ENCODE measurements at places on chromosomes 11 and 22.

GRCh38 chr11:133832991-133833897 lies 12.1 kb downstream of the SPATA19 start:
- ATAC-seq = no peak

GRCh38 chr11:45243967-45244366 lies 42.2 kb downstream of the SYT13 start:
- ATAC-seq = no peak

GRCh38 chr11:24238771-24239645 lies 257.8 kb upstream of the LUZP2 start:
- ATAC-seq = peak; percentile 76

DNA sequence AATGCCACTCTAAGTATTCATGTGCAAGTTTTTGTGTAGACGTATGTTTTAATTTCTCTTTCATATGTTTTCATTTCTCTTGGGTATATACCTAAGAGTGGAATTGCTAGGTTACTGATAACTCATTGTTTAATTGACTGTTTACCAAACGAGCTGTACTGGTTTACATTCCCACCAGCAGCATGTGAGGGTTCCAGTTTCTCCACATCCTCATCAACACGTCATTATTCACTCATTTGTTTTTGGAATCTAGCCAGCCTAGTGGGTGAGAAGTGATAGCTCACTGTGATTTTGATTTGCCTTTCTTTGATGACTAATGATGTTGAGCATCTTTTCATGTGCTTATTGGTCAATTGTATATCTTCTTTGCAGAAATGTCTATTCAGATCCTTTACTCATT lies 4.0 kb downstream of the ANKRD13D start:
- no peak for ATAC-seq

DNA sequence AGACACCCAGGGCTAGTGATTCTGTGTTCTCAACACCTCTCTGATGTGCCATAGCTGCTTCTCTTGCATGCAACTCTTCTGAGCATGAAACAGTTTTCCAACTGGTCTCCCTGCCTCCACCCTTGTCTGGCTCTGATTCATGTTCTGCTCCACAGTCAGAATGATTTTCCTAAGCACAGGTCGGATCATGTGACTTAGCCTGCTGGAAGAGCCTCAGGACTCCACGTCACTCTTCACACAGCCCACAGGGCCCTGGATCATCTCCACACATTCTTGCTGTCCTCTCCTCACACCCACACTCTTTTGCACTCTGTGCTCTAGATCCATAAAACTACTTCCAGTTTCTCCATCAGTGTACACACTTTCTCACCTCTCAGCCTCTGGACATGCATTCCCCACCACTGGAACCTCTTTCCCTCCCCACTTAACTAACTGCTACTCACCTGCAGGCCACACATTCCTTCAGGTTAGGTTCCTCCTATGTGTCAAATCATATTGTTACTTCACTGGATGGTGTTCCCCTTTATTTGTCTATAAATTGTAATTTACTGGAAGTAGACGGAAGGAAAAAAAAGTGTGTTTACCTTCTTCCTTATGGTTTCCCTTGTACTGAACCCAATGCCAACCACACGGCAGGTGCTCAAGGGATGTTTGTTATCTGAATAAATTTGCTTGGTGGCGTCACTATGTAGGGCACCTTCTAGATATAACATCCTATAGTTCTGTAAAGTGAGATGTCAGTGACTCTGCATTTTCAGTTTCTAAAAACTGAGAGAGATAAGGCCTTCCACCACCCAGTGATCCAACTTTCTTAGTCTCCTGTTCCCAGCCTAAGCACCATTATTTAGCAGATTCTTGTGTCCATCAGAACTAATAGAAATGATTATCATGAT lies 133.7 kb downstream of the ETS1 start:
- ATAC-seq = peak; percentile 90

DNA sequence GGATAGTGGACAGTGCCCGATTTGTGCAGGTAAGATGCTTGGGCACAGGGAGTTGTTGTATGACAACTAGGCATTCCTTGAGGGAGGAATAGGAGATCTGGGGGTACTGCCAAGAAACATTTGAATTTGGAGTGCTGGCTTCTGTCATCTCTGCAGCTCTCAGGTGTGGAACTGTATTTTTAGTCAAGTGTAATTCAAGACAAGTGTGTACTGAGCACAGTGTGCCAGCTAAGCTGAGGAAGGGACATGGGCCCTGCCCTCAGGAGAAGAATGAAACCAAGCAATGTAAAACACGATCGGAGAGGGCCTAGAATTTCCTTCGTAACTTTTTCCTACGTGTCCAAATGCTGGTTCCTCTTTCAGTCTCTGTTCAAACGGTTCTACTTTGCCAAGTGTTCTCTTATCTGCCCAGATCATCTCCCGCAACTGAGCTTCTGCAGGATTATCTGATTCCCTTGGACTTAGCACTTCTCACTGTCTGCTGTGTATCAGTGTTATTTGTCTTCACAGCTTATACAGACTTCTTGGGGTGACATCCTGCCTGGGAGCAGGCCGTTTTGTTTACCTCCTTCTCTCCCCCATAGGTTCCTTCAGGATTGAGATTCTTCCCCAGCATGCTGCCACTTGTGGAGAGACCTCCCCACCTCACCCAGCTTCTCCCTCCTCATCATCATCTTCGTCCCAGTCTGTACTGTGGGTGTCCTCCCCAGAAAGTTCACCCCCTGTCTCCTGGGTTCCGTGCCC lies 27.6 kb downstream of the ART5 start:
- ATAC-seq = no peak

GRCh38 chr11:97487387-97487786 lies 1097.6 kb downstream of the JRKL start:
- ATAC-seq = no peak

GRCh38 chr11:70625582-70626518 lies 227.5 kb downstream of the CTTN start:
- ATAC-seq = peak; percentile 78

DNA sequence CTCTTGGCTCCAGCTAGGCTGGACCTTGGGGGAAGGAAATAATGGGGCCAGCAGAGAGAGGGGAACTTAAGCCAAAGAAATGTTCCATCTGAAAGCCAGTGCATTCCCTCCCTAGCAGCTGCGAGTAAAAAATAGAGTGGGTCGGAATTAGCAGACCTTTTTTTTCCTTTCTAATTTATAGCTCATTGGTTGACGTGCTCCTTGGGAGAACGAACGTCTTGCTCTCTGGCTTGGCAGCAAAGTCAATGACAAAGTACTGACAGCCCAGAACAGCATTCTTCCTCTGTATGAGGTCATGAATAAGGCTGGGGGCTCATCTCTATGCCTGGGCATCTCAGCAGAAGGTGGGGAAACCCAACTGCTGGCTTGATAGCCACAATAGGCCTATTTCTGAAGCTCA lies 65.0 kb downstream of the SEZ6L start:
- ATAC-seq = peak; percentile 77

DNA sequence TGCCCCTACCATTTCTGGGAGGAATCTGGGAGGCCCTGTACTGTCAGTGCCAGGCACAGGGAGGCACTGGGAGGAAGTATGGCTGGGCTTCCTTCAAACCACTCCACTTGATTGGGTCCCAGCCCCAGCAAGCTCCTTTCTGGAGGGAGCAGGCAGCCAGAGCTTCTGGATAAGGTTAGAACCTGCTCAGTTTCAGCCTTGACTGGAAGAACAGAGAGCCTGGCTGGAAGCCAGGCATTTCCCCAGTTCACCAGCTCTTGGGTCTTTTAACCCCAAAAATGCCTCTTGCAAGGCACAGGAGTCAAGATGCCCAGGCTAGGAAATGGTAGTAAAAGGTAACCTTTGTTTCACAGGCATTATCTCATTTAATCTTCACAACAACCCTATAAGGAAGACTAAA lies 9.0 kb upstream of the KCTD14 start:
- ATAC-seq = no peak

- ATAC-seq = peak; percentile 69
These were observed 286.5 kb upstream of the MTNR1B start for GRCh38 chr11:92682952-92683351.

GRCh38 chr11:74520927-74521665 lies 27.6 kb upstream of the LIPT2 start:
- ATAC-seq = no peak

DNA sequence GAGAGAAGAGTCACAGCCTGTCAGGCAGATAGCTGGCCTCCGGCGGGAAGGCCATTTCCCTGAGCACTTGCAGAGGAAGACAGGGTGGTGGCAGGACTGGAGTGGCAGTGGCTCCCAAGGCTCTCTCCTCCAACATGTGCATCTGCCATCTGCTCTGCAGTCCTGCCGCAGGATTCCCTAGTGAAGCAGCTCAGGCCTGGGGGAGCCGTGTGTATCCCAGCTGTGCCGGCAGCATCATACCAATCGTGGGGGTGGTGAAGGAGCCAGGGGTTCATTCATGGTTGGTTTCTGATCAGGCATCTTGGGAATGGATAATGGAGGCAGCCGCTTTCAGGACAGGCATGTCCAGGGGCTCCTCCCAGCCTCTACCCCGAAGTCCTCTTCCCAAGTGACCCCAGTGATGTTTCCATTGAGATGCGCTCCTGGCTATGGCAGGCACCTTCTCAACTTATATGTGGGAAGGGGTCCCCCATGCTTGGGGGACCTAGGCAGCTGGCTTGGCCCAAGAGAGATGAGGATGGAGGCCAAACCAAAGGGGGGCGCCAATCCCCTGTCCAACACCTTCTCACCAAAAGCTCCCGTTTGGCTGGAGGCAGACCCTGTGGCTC lies 6.1 kb downstream of the TAGLN start:
- ATAC-seq = no peak

GRCh38 chr11:65817312-65817834 lies 16.4 kb upstream of the SNX32 start:
- no peak for ATAC-seq

DNA sequence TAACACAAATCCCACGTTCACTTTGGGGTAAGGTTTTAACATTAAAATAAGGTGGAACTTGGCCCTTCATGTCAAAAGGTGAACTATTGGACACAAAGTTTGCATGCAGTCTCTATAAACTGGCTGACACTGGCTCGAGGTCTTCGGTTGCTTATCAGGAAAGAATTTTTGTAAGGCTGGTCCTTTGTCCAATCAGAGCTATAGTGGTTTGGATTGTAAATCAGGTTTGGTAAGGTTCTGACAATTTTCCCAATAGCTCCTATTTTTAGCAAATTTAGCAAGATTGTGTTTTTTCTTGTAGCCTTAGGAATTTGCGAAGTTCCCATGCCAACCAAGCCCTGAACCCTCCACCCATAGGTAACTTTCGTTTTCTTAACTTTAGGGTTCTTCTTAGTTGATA lies 17.6 kb upstream of the MED17 start:
- no peak for ATAC-seq

- no peak for ATAC-seq
These were observed 32.4 kb downstream of the CREB3L1 start for GRCh38 chr11:46309814-46310259.

DNA sequence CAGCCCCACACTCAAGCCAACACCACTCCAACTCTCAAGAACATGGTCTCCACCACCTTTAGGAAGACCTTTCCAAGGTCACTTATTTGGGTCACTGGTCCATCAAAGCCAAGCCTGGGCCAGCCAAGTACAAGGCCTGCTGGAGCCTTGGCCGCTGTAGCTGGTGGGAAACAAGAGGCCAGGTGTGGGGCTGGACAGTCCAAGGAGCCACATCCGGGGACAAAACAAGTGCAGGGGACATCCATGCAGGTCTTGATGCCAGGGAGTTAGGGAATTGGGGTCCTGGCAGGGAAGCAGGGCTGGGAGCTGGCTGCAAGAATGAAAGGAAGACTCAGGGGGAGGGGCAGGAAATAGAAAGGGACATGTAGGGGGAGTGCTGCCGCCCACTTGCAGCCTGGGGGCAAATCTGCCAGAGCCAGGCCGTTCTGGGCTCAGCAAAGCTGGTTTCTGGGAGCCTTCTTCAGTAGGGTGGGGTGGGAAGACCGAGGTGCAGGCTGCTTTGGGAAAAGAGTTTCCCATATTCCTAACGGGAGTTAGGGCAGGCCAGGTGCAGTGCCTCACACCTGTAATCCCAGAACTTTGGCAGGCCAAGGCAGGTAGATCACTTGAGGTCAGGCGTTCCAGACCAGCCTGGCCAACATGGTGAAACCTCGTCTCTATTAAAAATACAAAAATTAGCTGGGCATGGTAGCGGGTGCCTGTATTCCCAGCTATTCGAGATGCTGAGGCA lies 69.5 kb upstream of the ATXN10 start:
- no peak for ATAC-seq

GRCh38 chr11:95054356-95054755 lies 5.1 kb downstream of the KDM4F start:
- ATAC-seq = no peak

DNA sequence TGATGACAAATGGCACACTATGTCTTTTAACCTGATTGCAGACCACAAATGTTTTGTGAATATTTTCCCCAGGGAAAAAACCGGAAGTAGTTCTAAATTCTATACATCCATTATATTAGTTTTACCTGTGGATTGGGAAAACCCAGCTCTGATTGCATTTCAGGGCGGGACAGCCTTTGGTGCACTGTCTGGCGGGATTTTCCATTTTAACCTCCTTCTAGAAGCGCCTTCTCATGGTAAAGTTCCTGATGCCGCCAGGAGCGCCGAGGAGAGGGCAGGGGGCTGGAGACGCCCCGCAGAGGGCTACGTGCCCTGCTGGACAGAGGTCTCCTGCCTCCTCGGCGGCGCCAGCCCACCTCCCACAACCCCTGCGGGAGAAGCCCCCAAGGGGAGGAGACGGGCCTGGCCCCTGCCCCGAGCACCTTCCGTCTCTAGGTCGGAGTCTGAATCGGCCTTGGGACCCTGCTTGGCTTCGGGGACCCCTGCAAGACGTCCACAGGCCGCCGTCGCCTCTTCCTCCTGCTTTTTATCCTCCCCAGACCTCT lies 1.2 kb upstream of the P2RX6 start:
- peak; percentile 13 for ATAC-seq

- no peak for ATAC-seq
These were observed 16.4 kb upstream of the TESMIN start for GRCh38 chr11:68767672-68768071.

- no peak for ATAC-seq
These were observed 31.2 kb upstream of the ATXN10 start for GRCh38 chr22:45640291-45640940.

DNA sequence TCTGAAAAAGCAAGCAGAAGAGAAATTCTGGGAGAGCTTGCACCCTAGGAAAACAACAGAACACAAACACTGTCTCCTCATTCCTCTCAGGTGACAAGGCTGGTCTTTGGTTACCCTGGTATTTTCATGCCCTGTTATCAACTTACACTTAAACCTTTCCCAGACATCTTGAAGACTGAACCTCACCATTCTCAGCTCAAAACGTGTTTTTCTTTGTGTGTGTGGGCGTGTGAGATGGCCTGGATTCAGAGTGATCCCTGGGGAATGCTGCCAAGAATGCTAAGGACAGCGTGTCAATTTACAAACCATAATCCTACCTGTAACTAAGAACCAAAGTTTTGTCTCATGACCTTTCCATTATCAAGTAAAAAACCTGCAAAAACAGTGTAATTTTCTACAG lies 33.3 kb downstream of the ELF5 start:
- no peak for ATAC-seq

- ATAC-seq = peak; percentile 47
These were observed 6.0 kb upstream of the CCDC188 start for GRCh38 chr22:20156611-20157429.

- ATAC-seq = no peak
These were observed 20.8 kb upstream of the LINC01488 start for GRCh38 chr11:69460540-69461257.

DNA sequence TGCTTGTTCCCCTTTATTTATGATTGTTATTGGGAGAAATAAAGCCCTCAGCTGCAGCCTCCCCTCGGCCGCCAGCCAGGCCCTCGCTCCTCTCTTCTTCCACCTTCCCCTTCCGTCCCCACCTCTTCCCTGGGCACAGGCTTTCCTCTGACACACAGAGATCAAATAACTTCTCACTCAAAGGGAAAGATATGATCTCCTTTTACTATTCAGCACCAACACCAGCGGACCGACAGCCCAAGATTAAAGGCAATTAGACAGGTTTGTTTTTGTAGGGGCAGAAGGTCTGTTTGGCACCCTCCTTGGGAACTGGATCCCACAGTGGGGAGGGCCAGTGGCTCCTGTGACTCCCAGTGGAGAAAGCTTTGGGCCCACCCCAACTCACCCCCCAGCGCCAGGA lies 23.0 kb downstream of the NECTIN1 start:
- no peak for ATAC-seq
